ENCODE measurements at places on chromosomes 12 and 14.
A peak's percentile ranks its signal among the peaks of the same experiment; 100 is the strongest.

DNA sequence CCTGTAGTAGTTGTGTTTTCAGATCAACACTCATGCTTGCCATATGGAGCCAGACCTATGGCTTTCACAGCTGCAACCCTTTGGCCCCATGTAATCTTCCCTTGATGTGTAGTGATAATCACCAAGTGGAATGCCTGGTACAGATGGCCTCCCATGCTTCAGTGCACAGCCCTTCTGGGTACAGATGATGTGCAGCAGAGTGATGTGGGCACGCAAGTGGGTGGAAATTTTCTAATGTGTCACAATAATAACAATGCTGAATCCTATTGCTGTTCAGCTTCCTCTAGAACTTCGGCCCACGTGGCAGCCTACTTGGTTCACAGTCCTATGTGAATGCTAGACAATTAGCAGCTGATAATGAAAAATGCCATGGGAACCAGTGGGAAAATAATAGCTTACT lies 188.1 kb downstream of the SNAPC1 start:
- no peak for DNase-seq

DNA sequence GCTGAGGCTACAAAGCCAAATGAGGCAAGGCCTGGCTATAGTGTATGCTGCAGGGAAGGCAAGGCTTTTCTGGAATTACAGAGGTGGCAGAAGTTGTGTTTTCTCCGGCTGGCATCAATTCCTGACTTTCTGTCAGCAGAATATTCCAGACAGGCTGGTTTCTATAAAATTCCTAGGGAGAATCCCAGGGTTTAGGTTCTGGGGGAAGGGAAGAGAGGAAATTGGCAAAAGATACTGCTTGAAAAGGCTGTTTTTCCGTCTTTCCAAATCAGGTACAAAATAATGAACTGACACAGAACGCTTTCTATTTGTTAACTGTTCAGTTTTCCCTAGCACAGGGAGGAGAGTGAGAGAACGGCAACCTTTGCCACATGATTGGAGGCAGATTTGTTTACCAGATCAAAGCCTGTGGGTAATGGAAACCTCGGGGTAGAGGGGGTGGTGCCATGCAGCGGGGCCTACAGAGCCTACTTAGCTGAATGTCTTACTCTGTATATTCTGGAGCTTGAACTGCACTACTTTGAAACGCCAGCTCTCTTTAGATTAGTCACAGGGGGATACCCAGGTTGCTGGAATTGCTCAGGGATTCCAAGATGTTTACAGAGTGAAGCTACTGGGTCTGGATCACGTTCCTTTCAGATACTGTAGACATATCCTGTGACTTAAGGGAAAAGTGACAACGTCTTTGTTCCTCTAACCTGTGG lies 65.8 kb upstream of the DACT1 start:
- DNase-seq, result peak; percentile 1

GRCh38 chr12:1365703-1366102 lies 228.7 kb downstream of the FBXL14 start:
- no peak for DNase-seq

GRCh38 chr12:23816394-23816851 lies 133.0 kb downstream of the SOX5 start:
- no peak for DNase-seq

GRCh38 chr12:55697686-55698085 lies 10.0 kb downstream of the ITGA7 start:
- DNase-seq, result no peak

DNA sequence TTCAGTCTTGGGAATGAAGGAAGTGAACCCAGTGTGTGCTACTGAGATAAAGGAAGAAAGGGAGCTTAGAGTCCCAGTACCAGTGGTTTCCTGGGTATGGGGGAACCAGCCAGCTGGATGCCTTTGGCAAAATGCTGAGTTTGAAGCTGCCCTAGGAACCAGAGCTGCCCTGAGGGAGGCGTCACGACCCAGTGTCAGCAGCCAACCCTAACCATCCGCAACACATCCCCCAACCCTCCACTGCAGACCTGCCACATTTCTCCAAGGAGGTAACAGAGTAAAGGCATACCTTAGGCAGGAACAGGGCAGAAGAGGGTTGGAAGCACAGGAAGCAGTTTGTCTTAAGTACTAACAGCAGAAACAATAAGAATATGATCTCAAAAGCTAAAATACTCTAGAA lies 28.6 kb downstream of the PRDM4 start:
- DNase-seq, result no peak

DNA sequence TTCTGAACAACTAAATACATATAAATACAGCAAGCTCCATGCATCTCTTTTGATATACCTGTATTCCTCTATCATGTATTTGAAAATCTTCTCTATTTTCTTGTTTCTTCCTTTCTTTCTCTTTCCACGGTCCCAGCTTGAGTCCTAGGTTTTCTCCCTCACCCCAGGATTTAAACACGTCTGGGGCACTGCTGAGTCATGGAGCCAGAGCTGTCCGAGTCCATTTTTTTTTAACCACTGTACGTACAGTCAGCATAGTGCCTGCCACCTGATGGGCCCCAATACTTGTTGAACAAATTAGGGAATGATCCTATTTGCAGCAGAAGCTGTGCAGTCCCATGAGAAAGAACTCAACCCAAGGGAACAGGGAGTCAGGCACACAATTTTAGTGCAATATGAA lies 158.1 kb downstream of the ATP23 start:
- DNase-seq, result no peak

- DNase-seq, result no peak
Observed at GRCh38 chr12:25785134-25785533, 173.3 kb upstream of the RASSF8 start.

- no peak for DNase-seq
Observed at GRCh38 chr12:91077228-91077954, 19.6 kb upstream of the KERA start.
